Activated CD4-positive, alpha-beta memory T cell treated with anti-CD3 and anti-CD28 coated beads for 36 hours (primary cell): ENCODE measurements at places on chromosomes 12 and 14. TPM values are rescaled to one million over a fixed set of nuclear protein-coding genes. Genes with fewer than 3 reads are reported as not detected.

DNA sequence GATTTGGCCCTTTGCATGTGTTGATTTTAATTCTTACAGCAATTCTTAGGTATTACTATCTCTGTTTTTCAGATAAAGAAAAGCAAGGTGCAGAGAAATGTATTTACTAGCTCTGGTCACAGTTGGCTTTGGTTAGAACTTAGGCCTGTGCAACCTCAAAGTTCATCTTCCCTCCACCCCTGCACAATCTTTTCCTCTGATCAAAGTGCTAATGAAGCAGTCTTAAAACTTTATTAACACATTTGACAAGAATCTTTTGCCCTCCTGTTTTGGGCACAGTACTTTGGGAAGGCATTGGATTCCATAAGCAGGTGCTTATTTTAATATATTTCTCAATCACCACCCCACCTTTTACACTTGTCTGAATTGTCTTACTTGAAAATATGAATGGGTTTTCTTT lies 2.7 kb downstream of the IRAK4 start:
- DNase-seq: no peak

Gene MTHFD1
- 212 TPM for total RNA-seq

Gene GPRC5D
- 0.46 TPM for total RNA-seq

GRCh38 chr12:91171476-91171875 lies 11.1 kb downstream of the DCN start:
- no peak for DNase-seq

Gene RND1
- 3.5 TPM for total RNA-seq

GRCh38 chr12:21751517-21751916 lies 23.0 kb downstream of the KCNJ8 start:
- no peak for DNase-seq

GRCh38 chr14:63632932-63633514 lies 8.6 kb downstream of the WDR89 start:
- DNase-seq: no peak

Gene RPGRIP1
- not detected for total RNA-seq

- no peak for DNase-seq
Observed at GRCh38 chr12:116968986-116969385, 58.2 kb downstream of the FBXW8 start.

DNA sequence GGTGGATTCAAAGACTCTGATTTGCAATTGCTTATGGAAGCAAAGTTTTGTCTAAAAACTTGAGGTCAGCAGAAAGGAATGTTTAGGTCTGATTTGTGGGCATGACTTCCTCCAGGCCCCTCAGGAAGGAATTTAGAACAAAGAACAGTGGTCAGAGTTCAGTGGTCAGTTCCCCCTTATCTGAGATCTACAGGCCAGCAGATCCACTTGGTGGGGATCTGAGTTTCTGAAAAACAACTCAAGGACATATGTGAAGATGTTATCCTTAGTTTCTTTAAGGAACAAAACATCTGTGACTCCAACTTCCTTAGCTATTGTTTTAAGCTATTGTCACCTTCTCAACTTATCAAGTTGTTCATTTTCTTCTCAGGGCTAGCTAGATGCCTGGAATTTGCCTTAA lies 28.0 kb upstream of the NAA30 start:
- no peak for DNase-seq

Gene KRT77
- total RNA-seq: not detected

Gene LRCOL1
- not detected for total RNA-seq

DNA sequence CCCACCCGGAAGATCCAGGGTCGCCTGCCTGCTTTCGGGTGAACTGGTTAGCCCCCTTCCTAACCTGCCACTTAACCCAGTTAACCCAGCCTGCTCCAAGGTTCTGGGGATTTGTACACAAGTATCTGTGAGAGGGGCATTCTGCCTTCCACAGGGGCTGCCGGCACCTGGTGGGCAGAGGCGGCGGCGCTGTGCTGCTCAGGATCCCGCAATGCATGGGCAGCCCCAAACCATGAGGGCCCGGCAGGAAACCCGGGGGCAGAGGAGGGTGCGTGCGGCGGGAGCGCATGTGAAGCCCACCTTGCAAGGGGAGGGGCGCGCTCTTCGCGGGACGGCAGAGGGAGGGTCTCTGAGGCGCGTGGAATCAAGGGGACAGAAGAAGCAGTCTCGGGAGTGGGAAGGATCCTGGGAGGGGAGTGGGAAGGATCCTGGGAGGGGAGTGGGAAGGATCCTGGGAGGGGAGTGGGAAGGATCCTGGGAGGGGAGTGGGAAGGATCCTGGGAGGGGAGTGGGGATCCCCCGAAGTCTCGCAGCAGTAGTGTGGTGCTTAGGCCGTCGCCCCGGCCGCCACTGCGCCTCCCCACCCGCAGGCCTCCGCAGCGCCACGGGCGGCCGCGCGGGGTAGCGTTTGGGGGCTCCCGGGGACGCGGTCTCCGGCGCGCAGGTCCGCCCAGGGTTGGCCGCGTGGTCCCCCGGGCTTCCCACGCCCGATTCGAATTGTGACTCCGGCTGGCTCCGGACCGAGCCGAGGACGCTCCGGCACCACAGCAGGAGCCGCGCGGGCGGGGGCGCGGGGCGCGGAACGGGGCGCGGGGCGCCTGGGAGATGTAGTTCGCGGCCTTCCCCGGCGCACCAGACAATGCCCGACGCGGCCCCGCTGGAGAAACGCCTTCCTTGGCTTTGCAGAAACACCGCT lies 4.9 kb upstream of the MTA1 start:
- DNase-seq: peak; percentile 73

- DNase-seq: peak; percentile 83
Observed at GRCh38 chr12:121536899-121537813, 43.7 kb downstream of the KDM2B start.

- no peak for DNase-seq
Observed at GRCh38 chr14:98350213-98350612, 921.8 kb downstream of the BCL11B start.

Gene LRTM2
- not detected for total RNA-seq

DNA sequence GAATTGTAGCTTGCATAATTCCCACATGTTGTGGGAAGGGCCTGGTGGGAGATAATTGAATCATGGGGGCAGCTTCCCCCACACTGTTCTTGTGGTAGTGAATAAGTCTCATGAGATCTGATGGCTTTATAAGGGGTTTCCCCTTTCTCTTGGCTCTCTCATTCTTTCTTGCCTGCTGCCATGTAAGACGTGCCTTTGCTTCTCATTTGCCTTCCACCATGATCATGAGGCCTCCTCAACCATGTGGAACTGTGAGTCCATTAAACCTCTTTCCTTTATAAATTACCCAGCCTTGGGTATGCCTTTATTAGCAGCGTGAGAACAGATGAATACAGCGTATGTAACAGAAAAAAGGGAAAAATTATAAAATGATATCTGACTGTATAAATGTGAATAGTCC lies 21.1 kb downstream of the C12orf71 start:
- no peak for DNase-seq

GRCh38 chr12:88855301-88855700 lies 275.0 kb upstream of the KITLG start:
- DNase-seq: no peak

GRCh38 chr12:129075460-129076208 lies 222.4 kb downstream of the GLT1D1 start:
- no peak for DNase-seq

Gene SLC25A47
- total RNA-seq: not detected

Gene KCNC2
- not detected for total RNA-seq

DNA sequence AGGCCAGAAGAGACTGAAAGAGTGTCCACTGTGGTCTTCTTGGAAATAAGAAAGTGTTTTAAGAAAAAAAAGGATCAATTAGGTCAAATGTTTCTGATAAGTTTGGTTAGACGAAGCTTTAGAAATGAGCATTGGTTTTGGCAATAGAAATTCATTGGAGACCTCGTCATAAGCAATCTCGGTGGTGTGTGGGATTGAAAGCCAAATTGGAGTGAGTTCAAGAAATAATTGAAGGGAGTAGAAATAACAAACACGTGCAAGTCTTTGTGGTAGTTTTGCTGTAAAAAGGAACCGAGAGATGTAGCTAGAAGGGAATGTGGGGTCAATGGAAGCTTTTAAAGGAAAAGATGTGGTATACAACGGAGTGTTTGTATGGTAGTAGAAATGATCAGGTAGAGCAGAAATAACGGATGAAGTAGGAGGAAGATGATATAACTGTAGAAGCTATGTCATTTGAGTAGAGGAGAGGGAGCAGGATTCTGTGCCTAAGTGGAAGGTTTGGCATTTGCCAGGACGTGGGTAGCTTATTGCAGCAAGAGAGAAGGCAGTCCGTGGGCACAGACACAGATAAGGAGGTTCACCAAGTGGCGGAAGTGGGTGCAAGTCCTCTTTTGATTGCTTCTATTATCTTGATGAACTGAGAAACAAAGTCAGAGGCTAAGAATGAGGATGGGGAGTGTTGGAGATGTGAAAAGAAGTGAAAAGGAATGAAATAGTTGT lies 146.2 kb downstream of the DACT1 start:
- DNase-seq: no peak

Gene LRFN5
- total RNA-seq: not detected

Gene ISM2
- not detected for total RNA-seq

- no peak for DNase-seq
Observed at GRCh38 chr14:94307410-94307992, 14.4 kb upstream of the SERPINA10 start.

Gene IQSEC3
- total RNA-seq: 0.17 TPM

- peak; percentile 16 for DNase-seq
Observed at GRCh38 chr14:100424504-100425428, 101.6 kb downstream of the SLC25A47 start.

- no peak for DNase-seq
Observed at GRCh38 chr14:92768795-92769194, 20.4 kb upstream of the LGMN start.

- DNase-seq: no peak
Observed at GRCh38 chr14:103923863-103924262, 4.4 kb upstream of the TDRD9 start.
